ENCODE measurements at places on chromosomes 6 and 20.

GRCh38 chr6:56689114-56689513, 46.4 kb upstream of the DST start:
- DNase-seq = no peak

- no peak for DNase-seq
Measured at GRCh38 chr6:154159126-154159525, 120.1 kb downstream of the OPRM1 start.

- DNase-seq = no peak
Measured at GRCh38 chr6:153031335-153031955, 28.9 kb upstream of the MTRF1L start.

DNA sequence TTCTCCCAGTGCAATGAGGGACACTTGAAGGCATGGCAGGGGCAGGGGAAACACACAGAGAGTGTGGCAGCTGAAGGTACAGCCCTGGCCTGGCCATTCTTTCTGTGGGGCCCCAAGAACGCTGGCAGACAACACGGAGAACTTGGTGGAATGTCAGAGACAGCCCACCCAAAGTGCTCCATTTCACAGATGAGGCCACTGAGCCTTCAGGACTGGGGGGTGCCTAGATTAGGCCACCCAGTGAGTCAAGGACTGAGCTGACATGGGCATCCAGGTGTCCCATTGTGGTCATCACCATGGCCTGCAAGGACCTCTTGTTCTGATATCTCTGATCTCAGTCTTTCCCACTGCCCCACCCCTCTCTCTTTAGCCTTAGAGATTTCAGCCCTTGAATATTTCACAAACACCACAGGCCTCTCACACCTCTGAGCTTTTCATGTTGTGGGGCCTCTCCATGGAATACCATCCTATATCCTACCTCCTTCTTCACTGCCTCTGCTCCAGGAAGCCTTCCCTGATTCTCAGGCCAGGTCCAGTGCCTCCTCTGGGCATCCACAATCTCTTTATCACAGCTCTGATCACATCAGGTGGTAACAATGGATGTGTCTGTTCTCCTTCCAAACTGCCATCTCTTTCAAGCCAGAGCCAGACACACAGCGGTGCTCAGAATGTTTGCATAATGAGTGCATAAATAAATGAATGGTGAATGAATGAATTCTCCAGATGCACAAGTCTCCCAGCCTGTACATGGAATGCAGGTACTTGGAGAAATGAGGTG, 2.0 kb upstream of the RSPO4 start:
- DNase-seq = no peak

DNA sequence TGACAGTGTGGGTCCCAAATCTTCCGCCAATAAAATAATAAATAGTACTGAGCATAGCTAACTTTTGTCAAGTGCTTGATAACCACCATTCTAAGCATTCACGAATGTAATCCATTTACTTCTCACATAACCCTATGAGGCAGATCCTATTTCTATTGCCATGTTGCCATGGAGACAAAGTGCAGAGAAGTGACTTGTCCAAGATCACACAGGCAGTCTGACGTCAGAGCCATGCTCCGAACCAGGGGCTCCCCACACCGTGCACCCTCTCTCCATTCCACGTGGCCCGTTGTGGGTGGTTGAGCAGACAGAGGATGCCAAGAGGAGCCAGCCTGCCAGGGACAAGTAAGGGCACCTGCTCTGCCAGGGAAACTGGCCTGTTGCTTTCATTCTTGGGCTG, 38.9 kb downstream of the CDH22 start:
- no peak for DNase-seq

- no peak for DNase-seq
Measured at GRCh38 chr6:42962502-42963178, 2.1 kb downstream of the GNMT start.

DNA sequence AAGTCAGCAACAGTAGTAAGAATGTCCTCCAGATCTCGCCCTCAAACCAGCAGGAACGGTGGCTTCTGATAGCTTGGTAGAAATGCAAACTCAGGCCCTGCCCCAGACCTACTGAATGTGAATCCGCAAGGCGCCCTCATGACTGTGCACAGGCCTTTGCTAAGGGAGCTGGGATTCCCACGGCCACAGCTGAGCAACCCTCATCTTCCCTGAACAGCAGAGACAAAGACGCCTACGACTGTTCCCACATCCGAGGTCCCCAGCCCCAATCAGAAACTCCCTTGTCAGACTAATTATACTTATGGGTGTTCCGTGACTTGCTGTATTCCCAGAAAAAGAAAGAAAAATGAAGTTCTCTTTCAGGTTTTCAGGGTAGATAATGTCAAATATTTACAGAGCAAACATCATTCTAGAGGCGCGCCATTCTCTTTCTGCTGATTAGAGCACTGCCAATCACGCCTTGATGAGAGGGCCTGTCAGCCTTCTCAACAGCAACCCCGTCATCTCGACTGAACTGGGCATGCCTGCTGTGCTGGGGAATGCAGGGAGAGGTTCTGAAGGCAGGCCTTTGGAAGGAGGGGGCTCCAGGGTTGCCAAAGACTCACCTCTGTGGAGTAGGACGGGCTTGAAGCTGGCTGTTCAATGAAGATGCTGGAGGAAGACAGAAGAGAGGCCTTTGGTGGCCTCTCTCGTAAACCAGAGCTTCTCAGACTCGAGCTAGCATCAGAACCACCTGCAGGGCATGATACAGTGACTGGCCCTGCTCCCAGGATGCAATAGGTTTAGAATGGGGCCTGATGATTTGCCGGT, 79.9 kb downstream of the ZNF217 start:
- DNase-seq = no peak

- no peak for DNase-seq
Measured at GRCh38 chr6:168102315-168102985, 23.4 kb upstream of the FRMD1 start.

DNA sequence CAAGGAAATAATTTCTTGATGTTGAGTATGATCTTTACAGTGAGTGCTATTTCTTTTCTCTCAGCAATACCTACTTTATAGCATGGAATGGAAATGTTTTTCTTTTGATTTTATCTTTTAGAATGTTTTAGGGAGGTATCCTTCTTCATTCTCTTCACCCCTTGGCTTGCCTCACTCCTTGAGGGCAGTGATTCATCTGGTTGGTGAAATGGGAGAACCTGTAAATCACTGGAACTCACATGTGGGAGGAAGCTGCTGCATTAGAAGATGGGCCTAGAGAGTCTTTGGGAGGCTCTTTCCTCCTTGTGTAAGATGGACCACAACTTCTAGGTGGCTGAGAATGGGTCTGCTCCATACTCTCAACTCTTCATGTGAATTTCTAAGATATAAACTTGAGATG, 244.8 kb upstream of the SYNCRIP start:
- DNase-seq = no peak

DNA sequence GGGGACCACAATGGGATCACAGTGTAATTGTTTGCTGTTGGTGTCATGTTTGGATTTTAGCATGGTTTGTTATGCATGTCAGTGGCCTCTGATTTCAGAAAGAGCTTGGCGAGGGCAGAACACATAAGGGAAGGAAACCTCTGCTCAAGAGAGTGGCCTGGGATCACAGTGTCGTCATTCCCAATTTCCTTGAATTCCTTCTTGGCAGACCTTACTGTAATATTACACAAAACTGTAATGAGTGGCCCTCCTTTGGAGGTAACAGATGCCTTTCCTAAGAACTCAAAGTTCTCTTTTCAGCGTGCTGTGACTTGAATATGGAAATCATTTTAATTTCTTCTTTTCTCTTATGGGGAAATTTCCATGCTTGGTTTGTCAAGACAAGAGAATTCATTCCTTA, 46.9 kb downstream of the JAG1 start:
- no peak for DNase-seq

DNA sequence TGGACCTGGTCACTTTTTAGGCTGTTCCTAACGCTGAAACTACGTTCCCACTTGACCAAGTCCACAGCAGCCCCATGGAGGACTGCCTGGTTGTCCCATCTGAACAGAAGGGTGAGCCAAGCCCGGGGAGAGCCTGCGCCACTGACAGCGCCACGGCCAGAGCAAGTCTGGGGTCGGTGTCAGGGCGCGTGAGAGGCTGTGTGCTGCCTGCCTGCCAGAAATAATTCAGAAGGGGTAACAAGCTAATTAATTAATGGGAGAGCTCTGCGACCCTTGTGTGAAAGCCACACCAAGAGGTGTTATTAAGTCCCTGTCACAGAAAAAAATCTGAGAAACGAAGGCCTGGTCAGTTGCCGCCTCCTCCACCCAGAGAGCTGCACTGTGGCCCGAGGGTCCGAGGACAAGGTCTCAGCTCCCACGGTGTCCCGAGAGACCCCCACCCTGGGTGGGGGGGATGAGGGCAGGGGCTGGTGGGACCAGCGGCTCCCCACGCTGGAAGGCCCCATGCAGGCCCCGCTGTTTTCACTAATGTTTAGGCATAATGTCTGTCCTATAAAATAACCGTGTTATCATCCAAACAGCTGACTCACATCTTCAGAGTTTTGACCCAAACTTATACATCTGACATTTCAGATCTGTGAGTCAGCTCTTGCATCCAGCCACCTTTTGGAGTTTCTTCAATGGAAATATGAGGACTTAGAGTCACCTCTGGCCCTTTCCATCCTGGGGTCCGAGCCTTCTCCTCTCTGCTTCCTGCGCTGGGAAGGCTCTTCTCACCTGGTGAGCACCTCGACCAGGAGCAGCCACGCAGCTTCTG, 58.5 kb downstream of the DLL1 start:
- DNase-seq = no peak

- no peak for DNase-seq
Measured at GRCh38 chr6:142162780-142163179, 15.7 kb downstream of the VTA1 start.

- no peak for DNase-seq
Measured at GRCh38 chr6:112396221-112396620, 49.1 kb downstream of the RFPL4B start.

DNA sequence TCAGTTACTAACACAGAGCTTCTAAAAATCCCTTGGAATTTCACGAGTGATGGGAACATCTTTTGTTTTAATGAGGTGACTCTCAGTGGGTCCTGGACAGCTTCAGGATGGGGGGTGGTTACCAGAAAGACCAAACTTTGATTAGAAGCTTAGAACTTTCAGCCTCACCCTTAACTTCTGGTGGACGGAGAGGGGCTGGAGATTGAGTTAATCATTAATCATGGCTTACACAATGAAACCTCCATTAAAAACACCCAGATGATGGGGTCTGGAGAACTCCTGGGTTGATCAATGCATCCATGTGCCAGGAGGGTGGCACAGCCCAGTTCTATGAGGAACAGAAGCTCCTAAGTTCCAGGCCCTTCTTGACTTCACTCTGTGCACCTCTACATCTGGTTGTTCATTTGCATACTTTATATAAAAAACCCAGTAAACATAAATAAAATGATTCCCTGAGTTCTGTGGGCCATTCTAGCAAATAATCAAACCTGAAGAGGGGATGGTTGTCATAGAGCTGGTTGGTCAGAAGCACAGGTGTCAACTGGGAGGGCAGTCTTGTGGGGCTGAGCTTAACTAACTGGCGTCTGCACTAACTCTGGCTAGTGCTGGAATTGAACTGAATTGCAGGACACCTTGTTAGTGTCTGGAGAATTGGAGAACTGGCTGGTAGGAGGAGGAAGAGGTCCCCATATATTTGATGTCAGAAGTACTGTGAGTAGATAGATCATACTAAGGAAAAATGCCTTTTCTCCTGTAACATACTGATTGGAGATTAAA, 10.3 kb downstream of the RMND1 start:
- no peak for DNase-seq

DNA sequence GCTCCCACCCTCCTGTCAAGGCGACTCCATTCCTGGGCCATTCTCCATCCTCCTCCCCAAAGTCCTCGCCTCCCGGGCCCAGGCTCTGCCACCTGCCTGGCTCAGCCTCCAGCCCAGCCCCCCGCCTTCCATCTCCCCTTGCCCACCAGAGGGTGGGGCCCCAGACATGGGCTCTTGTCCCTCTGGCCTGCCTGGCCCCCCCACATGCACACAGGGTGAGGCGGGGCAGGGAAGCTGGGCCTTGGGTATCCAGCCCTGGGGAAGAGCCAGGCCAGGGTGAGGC, 95.2 kb downstream of the YTHDF1 start:
- DNase-seq = no peak

- no peak for DNase-seq
Measured at GRCh38 chr6:44202972-44203750, 13.6 kb upstream of the MYMX start.

- DNase-seq = no peak
Measured at GRCh38 chr6:24504649-24505586, 10.1 kb downstream of the ALDH5A1 start.

- DNase-seq = no peak
Measured at GRCh38 chr6:156169371-156169770, 607.8 kb upstream of the ARID1B start.

DNA sequence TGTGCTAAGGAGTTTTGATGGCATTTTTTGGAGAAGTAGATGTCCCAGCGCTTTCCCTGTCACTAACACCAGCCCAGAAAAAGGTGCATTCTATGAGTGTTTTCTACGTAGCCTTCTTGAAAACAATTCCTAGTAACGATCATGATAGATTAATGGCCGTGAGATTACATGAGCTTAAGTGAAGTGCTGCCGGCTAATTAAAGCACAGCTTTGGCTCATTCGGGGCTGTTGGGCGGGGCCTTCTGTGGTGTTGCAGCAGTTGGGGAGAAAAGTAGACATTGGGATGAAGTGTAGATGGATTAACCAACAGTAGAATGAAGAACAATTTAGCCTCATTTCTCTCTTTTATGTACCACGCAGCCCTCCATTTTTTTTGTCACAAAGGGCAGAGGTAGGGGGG, 20.8 kb upstream of the TRAF3IP2 start:
- no peak for DNase-seq

DNA sequence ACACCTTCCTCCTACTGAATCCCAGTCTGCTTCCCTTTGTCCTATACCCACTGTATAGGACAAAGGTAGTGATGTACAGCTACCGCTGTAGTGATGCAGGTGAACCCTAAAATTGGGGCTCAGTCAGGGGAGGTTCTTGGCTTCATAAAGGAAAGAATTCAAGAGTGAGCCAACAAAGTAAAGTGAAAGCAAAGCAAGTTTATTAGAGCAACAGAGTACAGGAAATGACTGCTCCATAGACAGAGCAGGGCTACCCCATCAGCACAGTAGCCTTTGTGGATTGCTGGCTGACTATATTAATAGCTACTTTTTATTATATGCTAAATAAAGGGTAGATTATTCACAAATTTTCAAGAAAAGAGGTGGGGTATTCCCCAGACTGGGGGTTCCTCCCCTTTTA, 3.3 kb upstream of the C20orf202 start:
- no peak for DNase-seq

DNA sequence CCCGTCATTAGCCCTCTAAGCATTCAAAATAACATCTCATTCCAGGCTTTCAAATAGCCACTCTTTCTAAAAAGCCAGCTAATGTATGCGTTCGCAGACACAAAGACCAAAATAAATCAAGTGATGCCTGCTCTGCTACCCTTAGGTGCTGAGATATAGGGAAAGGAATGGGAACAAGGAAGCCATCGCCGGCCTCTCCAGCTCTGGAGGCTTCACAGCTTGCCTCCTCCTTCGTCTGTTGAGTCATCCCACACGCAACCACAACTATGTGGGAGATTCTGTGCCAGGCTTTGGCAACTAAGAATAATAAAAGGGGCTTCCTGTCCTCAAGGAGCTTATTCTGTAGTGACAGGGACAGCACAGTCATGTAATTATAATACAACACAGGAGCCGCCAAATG, 27.3 kb upstream of the SLC22A23 start:
- no peak for DNase-seq

GRCh38 chr6:167984876-167985604, 12.4 kb upstream of the KIF25 start:
- no peak for DNase-seq

- no peak for DNase-seq
Measured at GRCh38 chr6:107305391-107305790, 154.0 kb downstream of the PDSS2 start.

GRCh38 chr6:74018825-74019224, 322.8 kb downstream of the CD109 start:
- no peak for DNase-seq

Data from substantia nigra (tissue), 51 donors.